ENCODE measurements at places on chromosomes 7 and 10. TPM values are rescaled to one million over a fixed set of nuclear protein-coding genes. Genes with fewer than 3 reads are reported as not detected.

The MAT1A gene
- total RNA-seq = not detected

The FMC1 gene
- total RNA-seq = 3.4 TPM

The NKX2-3 gene
- total RNA-seq = not detected

The SDK1 gene
- 0.16 TPM for total RNA-seq

The TACC2 gene
- not detected for total RNA-seq

The FRMD4A gene
- 0.05 TPM for total RNA-seq

The DNAJC2 gene
- total RNA-seq = 34.5 TPM

The AKR1C8 gene
- total RNA-seq = 0.23 TPM

The VIPR2 gene
- total RNA-seq = 2.2 TPM

The EPHA1 gene
- total RNA-seq = 0.73 TPM

The FFAR4 gene
- not detected for total RNA-seq

The ABCB4 gene
- not detected for total RNA-seq

The POLR3A gene
- total RNA-seq = 24.2 TPM

The NET1 gene
- 47.9 TPM for total RNA-seq

The RPEL1 gene
- total RNA-seq = not detected

The PDLIM1 gene
- 42.4 TPM for total RNA-seq

The ADAM22 gene
- total RNA-seq = 2.9 TPM

The GBX1 gene
- total RNA-seq = not detected

The TFEC gene
- total RNA-seq = 1.0 TPM

The UCN3 gene
- not detected for total RNA-seq

The CLDN4 gene
- not detected for total RNA-seq

The SPDYE6 gene
- not detected for total RNA-seq

The DDX21 gene
- 107 TPM for total RNA-seq

The HSPA12A gene
- 0.02 TPM for total RNA-seq

The LHFPL3 gene
- not detected for total RNA-seq

The AGAP9 gene
- 16.1 TPM for total RNA-seq

The CUBN gene
- total RNA-seq = 0.89 TPM

The TCF7L2 gene
- total RNA-seq = 0.39 TPM

The ASZ1 gene
- total RNA-seq = not detected

The DKK1 gene
- total RNA-seq = not detected

The ADRA2A gene
- total RNA-seq = not detected

The ANKRD7 gene
- total RNA-seq = not detected

The PSD gene
- total RNA-seq = 1.6 TPM

The CFTR gene
- total RNA-seq = 0.02 TPM

The LRRC61 gene
- 20.9 TPM for total RNA-seq

The CYP2C19 gene
- total RNA-seq = not detected

The FGFBP3 gene
- total RNA-seq = 1.3 TPM

The MEPCE gene
- total RNA-seq = 42.6 TPM

The SORCS1 gene
- not detected for total RNA-seq

Measured in T-helper 2 cell treated with Interferon-gamma antibody and Interleukin-4, amounts not matched to agents 100 ng/mL and 5 ng/mL, for 36 hours (primary cell).